ENCODE measurements at places on chromosomes 11 and 22.

- no peak for DNase-seq
Measured at GRCh38 chr11:103744496-103745153, 291.8 kb upstream of the DDI1 start.

DNA sequence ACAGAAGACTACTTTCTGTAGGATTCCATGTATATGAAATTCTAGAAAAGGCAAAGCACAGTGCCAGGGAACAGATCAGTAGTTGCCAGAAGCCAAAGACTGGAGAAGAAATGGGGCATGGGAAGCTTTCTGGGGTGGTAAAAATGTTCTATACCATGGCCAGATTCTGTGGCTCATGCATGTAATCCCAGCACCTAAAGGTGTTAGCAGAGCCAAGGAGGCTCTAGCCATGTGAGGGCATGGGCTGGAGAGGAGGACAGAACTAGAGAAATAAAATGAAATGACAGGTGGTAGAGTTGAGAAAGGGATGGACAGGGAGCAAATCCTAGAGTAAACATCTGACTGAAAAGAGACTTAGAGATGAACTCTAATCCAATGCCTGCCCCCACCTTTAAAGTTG lies 26.9 kb upstream of the HMGXB4 start:
- no peak for DNase-seq

DNA sequence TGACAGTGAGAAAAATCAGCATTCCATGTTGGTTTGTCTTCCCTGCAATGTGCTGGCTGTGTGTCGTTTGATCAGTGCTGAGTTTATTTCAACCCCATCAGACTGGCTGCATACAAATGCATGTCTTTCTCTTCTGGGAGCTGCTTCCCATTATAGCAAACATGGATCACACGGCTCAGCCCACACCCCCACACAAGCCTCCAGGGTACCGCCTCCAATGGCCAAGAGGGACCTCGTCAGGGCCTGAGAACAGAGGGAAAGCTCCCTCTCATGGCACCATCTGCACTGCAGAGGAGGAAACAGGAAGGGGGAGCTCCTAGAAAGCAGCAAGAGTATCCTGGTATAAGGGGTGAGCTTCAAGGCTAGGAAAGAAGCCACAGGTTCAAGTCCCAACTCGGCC lies 214.2 kb downstream of the LARGE1 start:
- no peak for DNase-seq

DNA sequence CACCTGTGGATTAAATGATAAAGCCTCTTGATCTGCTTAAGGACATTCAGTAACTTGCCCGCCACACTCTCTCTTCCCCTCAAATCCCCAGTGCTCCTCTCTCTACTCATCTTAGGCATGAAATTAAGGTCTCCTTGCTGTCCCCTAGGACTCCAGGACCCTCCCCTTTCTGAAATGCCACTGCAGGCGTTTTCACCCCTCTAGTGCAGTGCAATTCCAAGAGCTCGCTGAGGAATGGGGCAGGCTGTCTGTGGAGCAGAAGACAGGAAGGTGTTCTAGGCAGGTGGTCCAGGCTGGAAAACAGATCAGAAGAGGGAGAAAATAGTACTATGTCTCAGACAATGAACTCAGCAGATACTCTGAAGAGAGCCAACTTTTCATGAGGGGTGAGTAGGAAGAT lies 55.8 kb upstream of the ARHGAP42 start:
- no peak for DNase-seq

- no peak for DNase-seq
Measured at GRCh38 chr11:108278546-108278945, 55.7 kb downstream of the ATM start.

Measured in mammary epithelial cell (primary cell).